Brain microvascular endothelial cell (primary cell): ENCODE measurements at places on chromosomes 7 and 10.

DNA sequence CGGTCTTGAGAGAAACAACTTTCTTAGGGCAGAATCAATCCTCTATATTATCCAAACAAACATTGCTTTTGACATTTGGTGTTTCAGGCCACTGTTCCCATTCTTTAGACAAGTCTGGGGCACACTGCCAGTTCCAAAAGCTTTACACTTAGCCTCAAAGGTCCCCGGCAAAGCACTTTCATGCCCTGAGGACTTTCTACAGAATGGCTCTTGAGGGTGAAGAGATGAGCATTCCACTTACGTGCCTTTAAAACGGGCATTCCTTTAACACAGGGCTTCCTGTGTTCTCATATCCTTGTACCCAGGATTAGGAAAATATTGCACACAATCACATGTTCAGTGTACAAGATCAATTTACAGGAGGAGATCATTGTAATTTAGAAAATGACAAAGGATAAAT, 13.1 kb upstream of the TMEM213 start:
- no peak for DNase-seq

GRCh38 chr7:39272111-39272510, 294.1 kb upstream of the YAE1 start:
- DNase-seq: no peak

- DNase-seq: no peak
Observed at GRCh38 chr7:98598846-98599615, 18.1 kb upstream of the NPTX2 start.

DNA sequence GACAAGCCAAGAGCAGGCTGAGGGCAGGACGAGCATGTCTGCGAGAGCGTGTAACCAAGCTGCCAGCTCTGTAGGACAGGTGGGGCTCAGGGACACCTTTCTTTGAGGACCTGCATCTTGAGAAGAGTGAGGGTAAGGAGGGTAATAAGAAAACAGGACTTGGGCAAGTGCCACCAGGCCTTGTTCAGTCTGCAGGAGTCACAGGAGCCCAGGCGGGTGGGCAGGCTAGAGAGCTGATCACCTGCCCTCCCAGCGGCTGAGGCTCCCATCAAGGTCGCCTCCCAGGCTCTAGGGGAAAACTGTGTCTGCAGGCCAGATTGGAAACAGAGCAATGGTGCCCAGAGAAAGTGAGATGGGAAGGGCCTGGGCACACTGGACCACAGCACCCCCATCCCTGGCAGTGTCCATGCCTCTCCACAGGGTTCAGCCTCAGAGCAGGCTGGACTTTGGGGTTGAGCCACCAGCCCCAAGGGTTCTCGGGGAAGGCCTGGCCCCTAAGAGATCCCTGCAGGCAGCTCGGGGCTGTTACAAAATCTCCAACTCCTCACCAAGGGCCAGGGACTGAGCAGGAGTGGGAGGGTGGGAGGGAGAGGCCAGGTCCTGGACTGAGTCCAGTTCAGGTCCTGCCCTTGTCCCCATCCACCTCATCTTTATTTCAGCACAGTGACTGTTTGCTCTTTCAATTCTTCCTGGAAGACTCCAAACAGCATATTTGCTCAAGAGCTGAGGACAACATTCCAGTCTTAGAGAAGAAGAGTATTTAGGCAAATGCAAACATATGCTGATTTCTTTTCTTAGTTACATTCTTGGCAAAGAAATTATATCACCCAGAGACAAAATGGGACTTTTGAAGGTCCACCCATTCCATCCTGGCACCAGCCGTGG, 161.9 kb downstream of the GRID1 start:
- DNase-seq: no peak

DNA sequence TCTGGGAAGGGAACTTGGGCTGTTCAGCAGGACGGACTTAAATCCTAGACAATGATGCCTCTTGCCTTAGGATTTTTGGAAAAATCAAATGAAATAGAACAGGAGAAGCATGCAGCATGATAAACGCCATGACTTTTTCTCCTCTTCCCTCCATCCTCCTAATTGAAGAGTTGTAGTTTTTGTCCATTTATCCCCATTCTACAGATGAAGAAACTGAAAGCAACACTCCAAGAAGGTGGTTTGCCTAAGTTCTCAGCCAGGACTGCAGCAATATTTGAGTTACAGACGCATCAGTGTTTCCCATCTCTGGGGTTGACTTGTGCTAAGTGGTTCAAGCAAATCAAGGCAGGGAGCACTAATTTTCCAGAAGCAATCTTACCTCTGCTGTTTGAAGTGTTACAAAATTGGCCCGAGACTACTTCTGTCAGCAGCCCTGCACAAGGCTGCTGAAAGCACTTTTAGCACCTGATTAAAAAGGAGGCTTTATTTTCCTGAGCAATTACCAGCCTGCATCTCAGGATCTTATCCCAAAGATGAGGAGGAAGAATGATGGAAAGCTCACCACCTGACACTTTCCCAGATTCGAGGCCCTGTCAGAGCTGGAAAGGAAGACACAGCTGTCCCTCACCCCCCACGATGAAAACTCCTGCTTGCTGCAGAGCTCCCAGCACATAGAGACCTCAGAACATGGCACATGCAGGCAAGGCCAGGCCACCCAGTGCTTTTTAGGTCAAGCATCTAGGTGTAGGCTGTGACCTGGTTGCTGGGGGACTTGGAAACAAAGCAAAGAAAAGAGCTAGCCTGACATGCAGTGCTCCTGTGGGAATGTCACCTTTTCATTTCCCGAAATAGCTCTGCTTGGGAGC, 19.7 kb upstream of the C10orf71 start:
- DNase-seq: no peak

GRCh38 chr10:97567891-97568290, 4.7 kb upstream of the ANKRD2 start:
- no peak for DNase-seq

DNA sequence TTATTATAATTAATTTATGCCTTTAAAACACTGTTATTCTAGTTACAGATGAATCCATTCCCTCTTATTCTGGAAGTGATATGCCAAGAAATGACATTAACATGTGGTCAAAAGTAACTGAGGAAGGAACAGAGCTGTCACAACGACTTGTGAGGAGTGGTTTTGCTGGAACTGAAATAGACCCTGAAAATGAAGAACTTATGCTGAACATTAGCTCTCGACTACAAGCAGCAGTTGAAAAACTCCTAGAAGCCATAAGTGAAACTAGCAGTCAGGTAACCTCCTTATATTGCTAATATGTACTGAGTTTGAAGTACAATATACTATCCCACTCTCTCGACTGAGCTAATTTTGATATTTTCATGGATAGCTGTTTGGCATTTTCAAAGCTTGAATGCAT, 81.6 kb downstream of the CYP51A1 start:
- no peak for DNase-seq

- no peak for DNase-seq
Observed at GRCh38 chr10:124296813-124297788, 121.6 kb downstream of the OAT start.
